Activated CD8-positive, alpha-beta T cell treated with anti-CD3 and anti-CD28 coated beads, Interleukin-2, amount 10 ng/mL, durations not matched to agents 7 days and 5 days (primary cell): ENCODE measurements at places on chromosomes 2 and 18. TPM values are rescaled to one million over a fixed set of nuclear protein-coding genes. Genes with fewer than 3 reads are reported as not detected.

The MTERF4 gene
- 26.3 TPM for total RNA-seq

The SIGLEC15 gene
- total RNA-seq: not detected

The OXER1 gene
- total RNA-seq: not detected

- DNase-seq: no peak
- H3K27ac ChIP-seq: no peak overlapping the region
- H3K27me3 ChIP-seq: no peaks in the 10 kb centered on the region
- H3K4me1 ChIP-seq: no peaks in the 10 kb centered on the region
- no peak overlapping the region for H3K4me3 ChIP-seq
- no peaks in the 10 kb centered on the region for H3K36me3 ChIP-seq
These were observed 292.2 kb downstream of the CDH7 start for GRCh38 chr18:66043009-66043408.

GRCh38 chr2:55085113-55086040 is 35.1 kb upstream of the RTN4 start:
- H3K27ac ChIP-seq: no peak overlapping the region
- DNase-seq: no peak
- no peaks in the 10 kb centered on the region for H3K4me1 ChIP-seq
- no peaks in the 10 kb centered on the region for H3K27me3 ChIP-seq
- no peak overlapping the region for H3K4me3 ChIP-seq

DNA sequence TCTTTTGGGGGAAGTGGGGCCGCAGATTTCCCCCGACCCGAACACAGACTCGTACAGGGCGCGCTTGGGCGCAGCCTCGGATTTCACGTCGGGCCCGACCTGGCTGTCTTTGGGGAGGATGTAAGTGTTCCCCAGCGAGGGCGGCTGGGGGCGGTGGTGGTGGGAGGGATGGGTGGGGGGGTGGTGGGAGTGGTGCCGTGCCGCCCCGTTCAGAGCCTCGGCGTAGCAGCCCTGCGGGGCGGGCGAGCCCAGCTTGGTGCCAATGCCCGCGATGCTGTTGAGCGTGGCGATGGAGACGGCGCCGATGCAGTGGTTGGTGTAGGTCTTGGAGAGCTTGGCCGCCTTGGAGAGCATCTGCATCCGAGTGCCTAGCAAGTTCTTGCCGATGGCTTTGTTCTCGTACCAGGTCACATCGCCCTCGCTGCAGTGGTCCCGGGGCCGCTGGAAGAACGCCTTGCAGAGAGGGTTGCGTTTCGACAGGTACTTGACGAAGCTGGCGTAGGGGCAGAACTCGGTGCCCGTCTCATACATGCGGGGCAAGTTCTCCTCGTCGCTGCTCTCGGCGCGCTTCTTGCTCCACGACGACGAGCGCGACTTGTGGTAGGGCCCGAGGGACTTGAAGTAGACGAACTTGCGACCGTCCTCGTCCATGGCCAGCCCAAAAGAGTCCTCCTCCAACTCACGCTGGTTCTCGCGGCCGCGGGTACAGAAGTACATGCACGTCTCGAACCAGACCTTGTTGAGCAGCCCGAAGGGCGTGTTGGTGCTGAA is 1.3 kb downstream of the KCTD1 start:
- H3K4me1 ChIP-seq: peaks cover 26% of the 10 kb centered on the region
- peaks cover 24% of the 10 kb centered on the region for H3K27me3 ChIP-seq
- H3K27ac ChIP-seq: no peak overlapping the region

DNA sequence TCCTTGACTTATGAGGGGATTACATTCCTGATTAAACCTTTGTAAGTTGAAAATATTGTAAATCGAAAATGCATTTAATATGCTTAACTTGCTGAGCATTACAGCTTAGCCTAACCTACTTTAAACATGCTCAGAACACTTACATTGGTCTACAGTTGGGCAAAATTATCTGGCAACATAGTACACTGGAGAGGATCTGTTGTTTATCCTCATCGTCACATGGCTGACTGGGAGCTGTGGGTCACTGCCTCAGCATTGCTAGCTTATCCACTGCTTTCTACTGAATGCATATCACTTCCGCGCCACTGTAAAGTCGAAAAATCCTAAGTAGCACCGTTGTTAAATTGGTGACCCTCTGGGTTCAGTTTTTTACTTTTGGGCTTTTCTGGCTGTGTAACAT is 13.7 kb downstream of the PMS1 start:
- H3K36me3 ChIP-seq: peaks cover 30% of the 10 kb centered on the region
- DNase-seq: no peak
- no peak overlapping the region for H3K27ac ChIP-seq
- H3K27me3 ChIP-seq: no peaks in the 10 kb centered on the region
- no peaks in the 10 kb centered on the region for H3K4me1 ChIP-seq
- no peak overlapping the region for H3K4me3 ChIP-seq

DNA sequence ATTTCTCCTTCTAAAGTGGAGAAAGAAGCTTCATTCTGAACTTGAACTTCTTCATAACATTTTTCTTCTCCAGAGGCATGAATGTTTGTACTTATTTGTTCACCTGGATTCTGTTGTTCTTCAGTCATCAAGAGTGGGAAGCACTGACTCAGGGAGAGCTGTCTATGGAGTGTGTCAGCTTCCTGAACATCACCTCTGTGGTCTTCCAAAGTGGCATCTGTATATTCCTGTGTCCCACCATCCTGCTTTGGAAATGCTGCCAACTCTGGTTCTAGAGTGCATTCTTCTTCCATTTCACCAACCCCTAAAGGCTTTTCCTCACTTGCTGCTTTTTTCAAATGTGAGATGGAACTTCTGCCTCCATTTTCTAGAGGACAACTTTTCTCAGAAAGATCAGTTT is 59.5 kb downstream of the TTN start:
- H3K36me3 ChIP-seq: peaks cover 12% of the 10 kb centered on the region
- H3K27ac ChIP-seq: no peak overlapping the region
- no peak overlapping the region for H3K4me3 ChIP-seq
- H3K27me3 ChIP-seq: no peaks in the 10 kb centered on the region
- H3K4me1 ChIP-seq: peaks cover 7% of the 10 kb centered on the region
